ENCODE measurements at places on chromosomes 1 and 21.
A peak's percentile ranks its signal among the peaks of the same experiment; 100 is the strongest.

- no peak for DNase-seq
Observed at GRCh38 chr1:17570228-17570627, 30.7 kb downstream of the ARHGEF10L start.

DNA sequence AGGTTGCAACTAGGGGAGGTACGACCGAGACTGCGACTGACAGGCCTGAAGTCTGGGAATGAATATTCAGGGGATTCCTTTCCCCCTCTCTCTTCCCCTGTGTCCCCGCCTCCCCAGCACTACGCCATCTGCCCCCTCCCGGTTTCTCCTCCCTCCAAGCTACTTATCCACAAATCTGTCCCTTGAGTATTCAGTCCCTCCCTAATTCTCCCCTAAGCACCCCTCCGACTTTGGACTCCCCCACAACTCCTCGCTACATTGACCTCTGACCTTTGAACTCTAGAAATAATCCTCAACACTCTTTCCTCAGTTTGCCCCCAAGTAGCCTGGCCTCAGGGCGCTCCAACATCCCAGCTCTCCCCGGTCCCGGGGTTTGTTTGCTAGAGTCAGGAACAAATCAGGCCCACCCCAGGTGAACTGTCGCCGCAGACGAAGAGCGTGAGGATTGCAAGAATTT lies 393 bp downstream of the LYSMD1 start:
- DNase-seq, result peak; percentile 60

DNA sequence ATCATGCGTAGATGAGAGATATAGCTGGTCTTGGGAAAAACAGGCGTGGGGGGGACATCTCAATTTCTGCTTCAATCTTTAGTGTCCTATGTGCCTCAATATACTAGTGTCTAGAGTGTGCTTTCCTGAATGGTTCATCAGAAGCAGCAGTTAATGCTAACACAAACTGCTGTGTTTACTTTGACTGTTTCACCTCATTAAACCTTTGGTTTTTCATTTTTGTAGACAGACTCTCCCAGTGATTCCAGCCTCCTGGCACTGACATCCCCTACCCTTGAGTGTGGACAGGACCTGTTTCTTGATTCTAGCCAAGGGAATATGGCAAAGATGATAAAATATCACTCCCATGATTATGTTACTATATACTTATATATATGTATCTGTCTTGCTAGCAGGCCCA lies 37.6 kb downstream of the ZYG11A start:
- DNase-seq, result no peak

DNA sequence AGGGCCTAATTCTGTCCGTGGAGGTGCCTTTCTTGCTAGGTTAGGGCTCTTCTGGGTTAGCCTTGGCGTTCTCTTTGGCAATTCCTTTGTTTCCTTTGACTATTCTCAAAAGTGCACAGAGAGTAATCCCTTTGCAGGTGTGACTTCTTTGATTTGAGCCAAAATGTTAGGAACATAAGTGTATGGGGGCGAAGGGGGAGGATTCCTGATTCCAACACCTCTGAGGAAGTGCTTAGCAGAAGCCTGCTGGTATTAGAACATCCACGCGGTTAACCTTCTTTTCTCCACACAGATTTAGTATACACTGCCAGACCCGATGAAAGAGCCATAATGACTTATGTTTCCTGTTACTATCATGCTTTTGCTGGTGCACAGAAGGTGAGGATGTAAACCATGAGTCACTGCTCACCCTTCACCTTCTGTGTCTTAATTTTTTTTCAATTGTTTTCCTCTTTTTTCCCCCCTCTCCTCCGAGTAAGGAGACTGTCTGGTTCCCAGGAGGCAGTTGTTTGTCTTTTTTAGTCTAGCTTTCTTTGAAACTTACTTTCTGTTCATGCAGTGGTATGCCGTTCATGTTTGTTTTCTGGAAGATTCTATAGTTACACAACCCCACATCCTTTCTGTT lies 48.0 kb downstream of the ACTN2 start:
- DNase-seq, result no peak

GRCh38 chr21:45859041-45859761 lies 122.4 kb upstream of the COL6A1 start:
- DNase-seq, result no peak

GRCh38 chr1:91513160-91513559 lies 12.5 kb downstream of the CDC7 start:
- no peak for DNase-seq

GRCh38 chr1:205578780-205579571 lies 52.8 kb downstream of the ELK4 start:
- no peak for DNase-seq

- no peak for DNase-seq
Observed at GRCh38 chr1:197394831-197395608, 127.0 kb downstream of the CRB1 start.

- DNase-seq, result no peak
Observed at GRCh38 chr1:26994020-26994786, 711 bp downstream of the TRNP1 start.

GRCh38 chr1:33908324-33908956 lies 44.6 kb downstream of the HMGB4 start:
- DNase-seq, result no peak

DNA sequence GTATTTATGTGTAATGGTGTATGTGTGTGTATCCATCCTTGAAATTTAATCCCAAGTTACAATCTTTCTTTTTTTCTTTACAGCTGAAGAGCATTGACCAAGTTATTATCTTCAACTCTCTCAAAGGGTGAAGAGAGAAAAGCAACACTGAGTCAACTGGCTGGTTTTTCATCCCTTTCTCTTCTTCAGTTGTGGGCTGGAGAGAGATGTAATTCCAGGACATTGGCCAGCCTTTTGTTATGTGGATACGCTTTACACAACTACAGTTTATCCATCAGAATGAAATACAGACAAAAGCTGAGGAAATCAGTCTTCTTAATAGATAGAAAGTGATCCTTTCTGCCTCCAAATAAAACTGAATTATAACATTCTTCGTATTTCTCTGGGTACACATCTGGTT lies 357.0 kb upstream of the NCAM2 start:
- DNase-seq, result no peak

- no peak for DNase-seq
Observed at GRCh38 chr1:226211181-226211821, 12.2 kb upstream of the MIXL1 start.

GRCh38 chr1:201489643-201490261 lies 17.2 kb downstream of the CSRP1 start:
- no peak for DNase-seq

DNA sequence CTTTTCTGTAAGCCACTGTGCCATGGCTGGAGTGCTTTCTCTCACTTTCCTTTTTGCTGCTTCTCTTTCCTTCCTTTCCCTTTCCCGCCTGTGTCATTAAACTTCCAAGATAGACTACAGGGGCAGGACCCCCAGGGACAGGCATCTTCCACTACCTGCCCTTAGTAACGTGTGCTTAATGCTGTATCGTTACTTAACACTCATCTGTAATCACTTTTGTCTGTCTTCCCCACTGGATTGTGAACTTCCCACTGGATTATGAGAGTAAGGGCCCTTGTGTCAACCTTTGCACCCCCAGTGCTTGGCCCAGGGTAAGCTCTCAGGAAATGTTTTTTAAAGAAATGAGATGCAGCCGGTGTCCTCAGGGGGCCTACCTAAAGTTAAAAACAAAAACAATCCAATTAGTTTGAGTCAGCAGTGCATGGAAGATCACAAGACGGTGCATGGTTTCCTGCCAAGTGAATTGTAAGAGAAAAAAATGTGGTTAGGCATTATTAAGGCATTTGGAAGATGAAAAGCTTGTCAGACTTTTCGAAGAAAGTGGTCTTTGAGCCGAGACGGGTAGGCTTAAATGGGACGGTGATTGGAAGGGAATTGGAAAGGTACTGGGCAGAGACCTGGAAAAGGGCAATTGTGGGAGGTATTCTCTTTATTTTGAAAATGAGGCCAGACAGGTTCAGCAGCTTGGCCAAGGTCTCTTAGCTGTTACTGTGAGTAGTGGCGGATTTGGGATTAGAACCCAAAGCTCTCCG lies 958 bp downstream of the LYPLAL1 start:
- peak; percentile 12 for DNase-seq

- peak; percentile 31 for DNase-seq
Observed at GRCh38 chr1:77762072-77762476, 2.4 kb upstream of the USP33 start.

DNA sequence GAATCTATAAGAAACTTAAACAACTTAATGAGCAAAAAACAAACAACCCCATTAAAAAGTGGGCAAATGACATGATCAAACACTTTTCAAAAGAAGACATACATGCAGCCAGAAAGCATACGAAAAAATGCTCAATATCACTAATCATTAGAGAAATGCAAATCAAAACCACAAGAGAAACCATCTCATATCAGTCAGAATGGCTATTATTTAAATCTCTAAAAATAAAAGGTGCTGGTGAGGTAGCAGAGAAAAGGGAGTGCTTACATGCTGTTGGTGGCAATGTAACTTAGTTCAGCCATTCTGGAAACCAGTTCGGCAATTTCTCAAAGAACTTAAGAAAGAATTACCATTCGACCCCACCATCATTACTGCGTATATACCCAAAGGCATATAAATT lies 147.7 kb downstream of the FAF1 start:
- no peak for DNase-seq

DNA sequence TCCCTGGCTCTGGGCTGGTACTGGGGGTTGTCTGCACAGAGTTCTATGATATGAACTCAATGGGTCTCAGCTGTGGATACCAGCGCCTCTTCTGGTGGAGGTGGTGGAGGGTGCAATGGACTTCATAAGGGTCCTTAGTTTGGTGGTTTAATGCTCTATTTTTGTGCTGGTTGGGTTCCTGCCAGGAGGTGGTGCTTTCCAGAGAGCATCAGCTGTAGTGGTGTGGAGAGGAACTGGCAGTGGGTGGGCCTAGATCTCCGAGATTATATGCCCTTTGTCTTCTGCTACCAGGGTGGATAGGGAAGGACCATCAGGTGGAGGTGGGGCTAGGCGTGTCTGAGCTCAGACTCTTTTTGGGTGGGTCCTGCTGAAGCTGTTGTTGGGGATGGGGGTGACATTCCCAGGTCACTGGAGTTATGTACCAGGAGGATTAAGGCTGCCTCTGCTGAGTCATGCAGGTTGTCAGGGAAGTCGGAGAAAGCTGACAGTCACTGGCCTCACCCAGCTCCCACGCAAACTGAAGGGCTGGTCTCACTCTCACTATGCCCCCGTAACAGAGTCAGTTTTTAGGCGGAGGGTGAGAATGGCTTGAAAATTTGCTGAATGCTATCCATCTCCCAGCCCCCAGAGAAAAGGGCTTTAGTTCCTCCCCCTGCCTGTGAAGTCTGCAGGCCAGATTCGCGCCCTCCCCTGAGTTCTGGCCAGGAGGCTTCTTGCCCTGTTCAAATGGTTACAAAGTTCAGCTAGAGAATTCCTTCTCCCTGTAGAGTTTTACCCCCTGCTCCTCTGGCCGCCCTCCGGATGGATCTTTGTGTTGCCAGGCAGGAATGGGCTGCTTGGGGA lies 902.9 kb downstream of the LTN1 start:
- no peak for DNase-seq

- no peak for DNase-seq
Observed at GRCh38 chr1:209203533-209203895, 380.0 kb upstream of the CAMK1G start.
